ENCODE measurements at places on chromosomes 16 and 17.

DNA sequence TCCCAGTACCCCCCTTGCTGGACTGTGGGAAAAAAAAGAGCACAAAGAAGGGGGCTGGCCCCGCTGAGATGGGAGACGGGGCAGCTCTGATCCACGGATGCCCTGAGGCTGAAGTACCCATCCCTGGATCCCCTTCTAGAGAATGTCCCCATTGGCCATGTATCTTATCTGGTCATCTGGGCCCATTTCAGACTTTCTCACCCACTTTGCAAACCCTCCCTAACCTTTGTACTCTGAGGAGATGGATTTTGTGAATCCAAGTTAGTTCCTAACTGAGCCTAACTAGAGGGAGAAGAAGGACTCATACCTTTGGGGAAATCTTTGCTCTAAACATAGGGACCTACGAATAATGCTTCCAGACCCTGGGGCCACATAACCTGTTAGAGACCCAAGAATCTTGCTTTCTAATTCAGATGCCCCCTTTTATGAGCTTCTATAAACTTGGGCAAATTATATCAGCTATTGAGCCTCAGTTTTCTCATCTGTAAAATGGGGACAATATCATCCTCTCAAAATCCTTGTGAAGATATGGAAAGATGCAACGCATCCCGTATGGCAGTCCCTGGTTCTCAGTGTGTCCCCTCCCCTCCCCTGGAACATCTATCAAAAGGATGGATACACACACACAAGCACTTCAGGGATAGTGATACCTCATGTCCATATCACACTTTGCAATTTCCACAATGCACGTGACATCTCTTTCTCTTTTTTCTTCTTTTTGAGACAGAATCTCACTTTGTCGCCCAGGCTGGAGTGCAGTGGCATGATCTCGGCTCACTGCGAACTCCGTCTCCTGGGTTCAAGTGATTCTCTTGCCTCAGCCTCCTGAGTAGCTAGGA is 16.8 kb upstream of the FZD2 start:
- no peak for DNase-seq

- DNase-seq = no peak
Measured at GRCh38 chr16:69223882-69224281, 36.9 kb downstream of the SNTB2 start.

- DNase-seq = no peak
Measured at GRCh38 chr16:57283959-57284208, 588 bp downstream of the PLLP start.

GRCh38 chr17:57211543-57211942 is 44.8 kb upstream of the MSI2 start:
- DNase-seq = no peak

DNA sequence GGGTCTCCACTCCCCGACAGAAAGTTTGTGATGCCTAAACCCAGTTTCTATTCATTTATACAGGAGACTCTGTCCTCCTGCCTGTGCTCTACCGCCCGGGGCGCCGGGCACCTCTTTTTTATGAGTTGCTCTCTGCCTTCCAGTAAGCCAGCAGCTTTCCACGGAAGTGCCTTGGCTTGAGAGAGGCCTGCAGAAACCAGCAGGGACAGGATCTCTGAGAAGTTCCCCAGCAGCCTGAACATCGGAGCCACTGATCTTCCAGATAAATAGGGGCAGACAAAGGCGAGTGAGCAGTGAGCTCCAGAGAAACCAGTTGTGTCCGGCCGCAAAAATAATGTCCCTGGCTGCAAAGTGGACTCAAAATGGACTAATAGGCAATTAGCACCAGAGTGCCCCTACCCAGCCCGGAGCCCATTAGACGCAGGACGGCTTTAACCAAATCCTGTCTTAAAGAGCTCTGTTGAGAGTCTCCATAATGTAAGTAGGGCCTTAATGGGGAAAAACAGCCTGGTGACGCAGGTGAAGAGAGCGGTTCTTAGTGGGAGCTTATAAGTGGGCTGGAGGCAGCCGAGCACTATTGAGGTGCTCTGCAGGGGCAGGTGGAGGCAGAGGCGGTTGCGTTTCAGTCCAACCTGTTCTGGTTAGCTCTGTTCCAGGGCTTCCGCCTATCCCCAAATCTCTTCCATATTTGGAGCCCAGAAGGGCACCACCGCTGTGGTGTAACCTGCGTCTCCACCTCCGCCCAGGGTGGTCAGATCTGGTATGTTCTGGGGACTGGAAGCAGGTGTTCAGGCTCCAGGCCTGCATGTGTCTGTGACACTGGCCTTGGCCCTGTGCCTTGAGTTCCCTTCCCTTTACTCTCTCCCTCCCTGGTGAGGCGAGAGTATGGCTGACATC is 74.1 kb downstream of the NT5M start:
- DNase-seq = no peak

DNA sequence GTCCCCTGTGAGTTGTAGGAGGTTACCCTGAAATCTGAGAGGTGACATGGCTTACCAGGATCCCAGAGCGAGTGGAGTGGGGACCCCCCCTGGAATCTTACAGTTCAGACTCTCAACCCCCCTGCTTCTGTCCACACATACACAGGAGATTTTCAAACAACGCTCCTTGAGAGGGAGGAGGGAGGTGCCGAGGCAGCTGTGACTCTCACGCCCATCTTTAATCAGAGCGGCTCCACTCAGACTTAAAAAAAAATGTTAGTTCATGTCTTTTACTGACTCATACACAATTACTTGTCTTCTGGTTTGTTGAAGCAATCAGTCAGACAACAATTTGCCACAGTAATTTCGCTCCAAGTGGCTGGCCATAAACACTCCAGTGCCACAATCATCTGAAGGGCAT is 15.4 kb upstream of the TMEM220 start:
- DNase-seq = no peak

GRCh38 chr17:61325382-61326073 is 74.1 kb upstream of the TBX2 start:
- no peak for DNase-seq

Data from suppressor macrophage (primary cell).